Neural crest cell (in vitro differentiated cells): ENCODE measurements at places on chromosomes 1 and 21. TPM values are rescaled to one million over a fixed set of nuclear protein-coding genes. Genes with fewer than 3 reads are reported as not detected.

GRCh38 chr1:156760796-156761104 is 6.6 kb upstream of the PRCC start:
- H3K4me1 ChIP-seq: no peaks in the 10 kb centered on the region
- no peak for DNase-seq
- no peaks in the 10 kb centered on the region for H3K36me3 ChIP-seq
- H3K27me3 ChIP-seq: no peaks in the 10 kb centered on the region

GRCh38 chr1:21689661-21690372 is 20.7 kb upstream of the RAP1GAP start:
- no peak overlapping the region for H3K27ac ChIP-seq
- H3K27me3 ChIP-seq: no peaks in the 10 kb centered on the region
- no peak for DNase-seq
- H3K4me1 ChIP-seq: no peaks in the 10 kb centered on the region
- no peak overlapping the region for H3K4me3 ChIP-seq
- peaks cover 41% of the 10 kb centered on the region for H3K36me3 ChIP-seq

DNA sequence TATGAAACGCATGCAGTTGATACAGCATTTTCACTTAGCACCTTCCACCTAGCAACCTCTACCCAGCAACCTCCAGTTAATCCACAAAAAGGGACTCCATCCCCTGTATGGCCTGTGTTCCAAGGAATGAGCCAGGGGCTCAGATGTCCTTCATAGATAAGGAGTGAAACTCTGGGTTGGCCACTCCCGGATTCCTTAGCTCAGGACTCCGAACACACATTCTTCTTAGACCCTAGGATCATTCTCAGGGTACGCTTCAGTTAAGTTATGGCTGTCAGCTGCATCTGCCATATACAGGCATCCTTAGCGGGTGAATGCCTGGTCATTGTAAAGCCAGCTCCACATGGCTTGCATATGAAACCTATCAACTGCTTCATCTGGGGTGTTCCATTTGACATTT is 15.9 kb upstream of the IFI6 start:
- H3K4me1 ChIP-seq: no peaks in the 10 kb centered on the region
- no peaks in the 10 kb centered on the region for H3K27me3 ChIP-seq
- H3K4me3 ChIP-seq: no peak overlapping the region
- DNase-seq: no peak
- no peaks in the 10 kb centered on the region for H3K36me3 ChIP-seq

DNA sequence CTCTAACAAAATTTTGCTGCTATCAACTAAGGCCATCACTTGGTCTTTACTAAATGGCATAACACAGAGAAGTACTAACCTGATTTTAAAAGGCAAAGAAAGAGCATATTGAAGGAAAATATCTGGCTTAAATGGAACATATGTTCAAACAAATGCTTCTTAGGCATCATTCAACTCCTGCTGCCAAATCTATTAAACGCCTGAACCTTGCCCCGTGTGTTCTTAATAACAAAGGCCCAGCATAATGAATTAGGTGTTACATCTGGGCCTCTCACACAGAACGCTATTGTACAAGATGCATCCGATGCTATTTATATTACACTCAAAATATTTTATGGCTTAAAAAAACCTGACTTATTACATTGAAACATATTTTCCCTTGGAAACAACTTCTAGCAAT is 48.4 kb downstream of the B3GALNT2 start:
- H3K4me1 ChIP-seq: peaks cover 21% of the 10 kb centered on the region
- no peak overlapping the region for H3K4me3 ChIP-seq
- H3K27ac ChIP-seq: peak overlapping the region; percentile 76

- DNase-seq: peak; percentile 7
- peaks cover 65% of the 10 kb centered on the region for H3K4me1 ChIP-seq
- H3K27ac ChIP-seq: peak overlapping the region; percentile 97
- H3K27me3 ChIP-seq: no peaks in the 10 kb centered on the region
Measured at GRCh38 chr1:112957133-112957812, 1.3 kb upstream of the SLC16A1 start.

DNA sequence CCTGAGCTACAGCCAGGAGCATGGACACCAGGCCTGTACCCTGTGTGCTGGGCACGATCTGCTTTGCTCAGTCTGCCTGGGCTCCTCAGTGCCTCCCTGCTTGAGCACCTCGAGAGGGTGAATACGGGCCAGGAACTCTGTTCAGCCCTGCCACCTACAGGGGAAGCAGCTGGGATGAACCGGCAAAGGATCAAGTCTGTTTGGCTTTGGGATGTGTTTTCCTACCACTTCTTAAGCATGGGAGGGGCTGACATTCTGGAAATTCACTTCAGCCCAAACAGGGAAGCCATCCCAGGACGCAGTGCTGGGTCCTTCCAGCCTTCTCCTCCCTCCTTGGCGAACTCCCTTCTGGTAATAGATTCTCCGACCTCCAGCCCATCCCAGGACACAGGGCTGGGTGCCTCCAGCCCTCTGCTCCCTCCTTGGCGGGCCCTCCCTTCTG is 55.8 kb upstream of the SELENON start:
- H3K27ac ChIP-seq: peak overlapping the region; percentile 58
- H3K4me1 ChIP-seq: peaks cover 20% of the 10 kb centered on the region
- DNase-seq: no peak

GRCh38 chr1:109426281-109427170 is at the start of gene PSMA5:
TSS of gene PSMA5 (minus strand) at chr1:109426448. CDS start at chr1:109426330, 118 bp downstream.
- H3K36me3 ChIP-seq: no peaks in the 10 kb centered on the region
- H3K4me3 ChIP-seq: peak within 1 kb of the TSS; percentile 98
- DNase-seq: peak; percentile 82

DNA sequence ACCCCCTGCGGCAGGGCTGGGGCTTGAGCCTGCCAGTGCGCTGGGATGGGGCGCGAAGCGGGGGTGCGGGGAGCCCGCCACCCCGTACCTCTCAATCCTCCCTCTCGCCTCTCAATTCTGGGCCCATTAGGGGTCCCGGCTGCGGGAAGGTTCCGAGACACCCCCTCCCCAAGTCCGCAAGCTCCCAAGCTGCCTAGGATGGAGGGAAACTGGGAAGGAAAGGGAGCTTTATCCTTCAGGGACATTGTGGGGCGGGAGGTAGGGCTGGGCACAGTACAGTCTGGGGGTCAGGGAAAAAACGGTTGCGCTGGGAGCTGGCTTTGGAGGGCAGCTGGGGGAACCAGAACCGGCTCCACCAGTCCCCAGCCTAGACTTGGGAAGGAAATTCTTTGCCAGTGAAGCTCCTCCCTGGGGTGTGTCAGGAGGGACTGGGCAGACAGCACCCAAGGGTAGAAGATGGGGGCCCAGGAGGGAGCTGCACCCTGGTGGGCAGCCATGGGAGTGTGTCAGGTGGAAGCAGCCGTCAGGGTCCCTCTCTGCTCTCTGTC is 904 bp downstream of the GJB3 start:
- no peaks in the 10 kb centered on the region for H3K36me3 ChIP-seq
- H3K4me1 ChIP-seq: peaks cover 10% of the 10 kb centered on the region
- H3K27ac ChIP-seq: no peak overlapping the region
- H3K27me3 ChIP-seq: peaks cover 85% of the 10 kb centered on the region
- DNase-seq: no peak

DNA sequence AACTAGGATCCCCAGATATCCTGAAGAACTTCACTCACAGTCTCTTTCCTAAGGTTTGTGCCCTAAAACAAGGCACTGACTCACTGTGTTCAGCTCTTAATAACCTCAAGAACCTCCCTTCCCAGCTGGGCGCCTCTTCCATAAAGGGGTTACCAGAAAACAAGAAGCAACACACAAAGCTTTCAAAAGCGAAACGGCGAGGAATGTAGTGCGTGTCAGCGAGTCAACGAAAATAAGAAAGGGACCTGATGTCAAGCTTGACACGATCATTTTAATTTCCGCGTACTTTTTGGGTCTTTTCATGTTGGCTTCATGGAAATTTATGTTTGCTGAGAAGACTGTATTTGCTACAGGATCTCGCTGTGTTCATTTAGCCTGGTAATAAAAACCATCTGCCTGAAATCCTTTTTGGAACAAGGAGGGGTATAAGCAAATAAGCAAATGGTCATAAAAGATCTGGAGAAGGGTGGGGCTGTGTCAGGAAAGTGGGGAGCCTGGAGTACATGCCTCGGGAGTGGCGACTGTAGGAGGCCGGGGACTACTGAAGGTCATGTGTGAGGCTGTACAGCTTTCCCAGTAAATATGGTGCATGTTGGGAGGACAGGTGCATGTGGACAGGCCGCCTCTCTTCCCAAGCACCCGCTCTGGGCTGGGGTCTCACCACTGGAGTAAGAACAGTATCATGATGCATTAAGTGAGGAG is 11.4 kb upstream of the CLDN14 start:
- no peak overlapping the region for H3K27ac ChIP-seq
- no peak overlapping the region for H3K4me3 ChIP-seq
- no peaks in the 10 kb centered on the region for H3K36me3 ChIP-seq
- H3K4me1 ChIP-seq: peaks cover 27% of the 10 kb centered on the region
- H3K27me3 ChIP-seq: peaks cover 3% of the 10 kb centered on the region

GRCh38 chr21:32070676-32071330 is 198.0 kb downstream of the HUNK start:
- H3K27ac ChIP-seq: peak overlapping the region; percentile 61
- no peak overlapping the region for H3K4me3 ChIP-seq
- no peaks in the 10 kb centered on the region for H3K4me1 ChIP-seq
- no peaks in the 10 kb centered on the region for H3K27me3 ChIP-seq
- no peaks in the 10 kb centered on the region for H3K36me3 ChIP-seq
- no peak for DNase-seq

- H3K36me3 ChIP-seq: peaks cover 8% of the 10 kb centered on the region
- no peak overlapping the region for H3K27ac ChIP-seq
- no peak for DNase-seq
Measured at GRCh38 chr1:46638921-46639320, 22.3 kb upstream of the MOB3C start.

DNA sequence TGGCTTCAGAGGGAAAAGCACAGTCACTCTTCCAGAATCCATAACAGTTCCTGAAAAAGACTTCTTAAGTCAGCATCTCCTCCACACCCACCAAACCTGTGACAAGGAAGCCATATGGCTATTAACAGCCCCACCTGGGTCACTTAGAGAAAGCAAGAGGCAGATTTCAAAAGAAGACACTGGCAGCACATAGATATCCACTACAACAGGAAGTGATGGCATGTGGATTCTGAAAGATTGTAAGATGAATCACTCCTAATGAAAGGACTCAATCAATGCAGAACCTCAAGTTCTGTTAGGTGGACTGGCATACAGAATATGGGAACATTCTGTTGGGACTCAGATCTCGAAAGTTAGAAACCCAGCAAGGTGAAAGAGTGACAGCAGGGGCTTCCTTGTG is 365.9 kb downstream of the TGFB2 start:
- no peaks in the 10 kb centered on the region for H3K36me3 ChIP-seq
- no peak overlapping the region for H3K27ac ChIP-seq
- H3K4me3 ChIP-seq: no peak overlapping the region
- no peak for DNase-seq

GRCh38 chr1:152960452-152961044 is 9.9 kb upstream of the SPRR4 start:
- no peak for DNase-seq
- peaks cover 1% of the 10 kb centered on the region for H3K27me3 ChIP-seq
- no peaks in the 10 kb centered on the region for H3K36me3 ChIP-seq
- no peaks in the 10 kb centered on the region for H3K4me1 ChIP-seq
- no peak overlapping the region for H3K4me3 ChIP-seq

- no peak for DNase-seq
- H3K36me3 ChIP-seq: peaks cover 8% of the 10 kb centered on the region
- H3K4me3 ChIP-seq: no peak overlapping the region
- no peak overlapping the region for H3K27ac ChIP-seq
Measured at GRCh38 chr1:25622531-25622930, 5.9 kb downstream of the MAN1C1 start.

DNA sequence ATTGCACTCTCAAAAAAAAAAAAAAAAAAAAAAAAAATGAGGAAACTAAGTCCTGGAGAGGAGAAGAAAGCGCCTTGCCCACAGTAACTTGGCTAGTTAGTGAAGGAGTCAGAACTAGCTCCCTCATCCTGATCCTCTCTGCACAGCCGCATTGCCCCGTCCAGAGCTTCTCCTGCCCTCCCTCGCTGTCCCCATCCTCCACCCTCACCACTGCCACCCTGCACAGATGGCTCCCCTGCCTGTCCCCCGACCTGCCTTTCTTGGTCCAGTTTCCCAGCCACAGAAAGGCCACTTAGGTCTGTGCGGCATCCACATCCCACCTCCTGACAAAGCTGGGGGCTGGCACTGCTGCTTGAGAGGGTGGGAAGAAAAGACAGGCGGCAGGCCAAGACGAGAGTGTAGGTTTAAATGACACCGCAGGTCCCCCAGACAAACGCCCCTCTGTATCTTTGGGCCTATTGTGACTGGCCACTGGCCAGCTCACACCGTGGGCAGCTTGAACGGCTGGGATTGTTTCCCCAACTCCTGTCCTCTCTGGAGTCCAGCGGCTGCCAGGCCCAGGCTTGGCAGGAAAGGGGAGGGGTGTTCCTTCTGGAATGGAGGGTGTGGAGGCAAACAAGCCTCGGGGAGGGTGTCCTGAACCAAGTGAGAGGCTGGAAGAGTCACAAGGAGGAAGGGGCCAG is 20.2 kb downstream of the NCMAP start:
- H3K27me3 ChIP-seq: peaks cover 4% of the 10 kb centered on the region
- H3K27ac ChIP-seq: peak overlapping the region; percentile 75
- H3K4me3 ChIP-seq: no peak overlapping the region
- DNase-seq: no peak
- H3K36me3 ChIP-seq: no peaks in the 10 kb centered on the region
- peaks cover 4% of the 10 kb centered on the region for H3K4me1 ChIP-seq

DNA sequence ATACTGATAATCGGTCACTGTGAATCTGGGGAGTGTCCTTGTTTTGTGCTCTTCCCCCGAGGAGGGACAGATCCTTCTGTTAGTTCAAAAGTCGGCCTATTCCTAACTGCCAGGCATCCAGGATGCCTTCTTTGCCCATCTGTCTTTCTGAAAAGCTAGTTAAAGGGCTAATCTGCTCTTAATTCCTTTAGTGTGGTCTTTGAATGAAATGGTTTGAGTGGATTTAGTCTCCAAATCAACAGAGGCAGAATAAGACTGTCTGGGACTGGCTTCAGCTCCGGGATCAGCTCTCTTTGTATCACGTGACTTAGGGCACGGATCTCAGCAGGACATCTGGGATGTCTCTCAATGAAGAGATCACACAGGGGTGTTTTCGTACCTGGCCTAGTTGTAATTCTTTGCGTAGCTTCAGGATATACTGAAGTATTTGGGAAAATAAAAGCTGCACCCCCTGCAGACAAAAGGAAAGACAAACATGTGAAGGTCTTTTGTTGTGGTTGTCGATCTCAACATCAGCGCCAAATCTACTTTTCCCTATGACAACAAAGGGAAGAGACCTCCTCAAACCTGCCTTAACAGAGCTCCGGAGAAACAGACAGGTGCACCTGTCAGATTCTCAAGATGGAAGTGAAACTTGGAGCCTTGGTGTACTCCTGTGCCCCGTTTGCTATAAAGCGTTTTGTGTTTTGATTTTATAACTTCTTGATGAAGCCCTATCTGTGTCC is 97.9 kb downstream of the ERG start:
- no peak for DNase-seq
- no peaks in the 10 kb centered on the region for H3K36me3 ChIP-seq
- H3K27ac ChIP-seq: peak overlapping the region; percentile 68
- H3K4me3 ChIP-seq: no peak overlapping the region

- H3K36me3 ChIP-seq: no peaks in the 10 kb centered on the region
- H3K27ac ChIP-seq: no peak overlapping the region
- no peak for DNase-seq
- H3K4me1 ChIP-seq: peaks cover 11% of the 10 kb centered on the region
- peaks cover 11% of the 10 kb centered on the region for H3K27me3 ChIP-seq
Measured at GRCh38 chr21:38980416-38981313, 174.9 kb downstream of the ETS2 start.

ADAMTS5 gene
- 0.34 and 0.40 TPM in 2 replicates for total RNA-seq

PTPRC gene
- not detected in 2 replicates for total RNA-seq

S100A7 gene
- not detected in 2 replicates for total RNA-seq

BEND5 gene
- 18.0 and 18.2 TPM in 2 replicates for total RNA-seq

FAM72B gene
- total RNA-seq: 9.3 and 10.3 TPM in 2 replicates

RUNX3 gene
- 0.16 TPM in 1 of 2 replicates, not detected in the other for total RNA-seq

ITLN2 gene
- total RNA-seq: 0.35 TPM in 1 of 2 replicates, not detected in the other

CD1B gene
- not detected in 2 replicates for total RNA-seq

FAM131C gene
- total RNA-seq: 0.48 and 0.68 TPM in 2 replicates

TSACC gene
- total RNA-seq: 0.66 and 1.0 TPM in 2 replicates

SAMD13 gene
- total RNA-seq: 2.1 and 2.3 TPM in 2 replicates

LIPI gene
- not detected in 2 replicates for total RNA-seq

BEST4 gene
- total RNA-seq: 0.14 and 0.23 TPM in 2 replicates
